ENCODE measurements at places on chromosomes 11 and 22.

GRCh38 chr11:34274712-34275398, 83.0 kb downstream of the ABTB2 start:
- DNase-seq, result no peak

DNA sequence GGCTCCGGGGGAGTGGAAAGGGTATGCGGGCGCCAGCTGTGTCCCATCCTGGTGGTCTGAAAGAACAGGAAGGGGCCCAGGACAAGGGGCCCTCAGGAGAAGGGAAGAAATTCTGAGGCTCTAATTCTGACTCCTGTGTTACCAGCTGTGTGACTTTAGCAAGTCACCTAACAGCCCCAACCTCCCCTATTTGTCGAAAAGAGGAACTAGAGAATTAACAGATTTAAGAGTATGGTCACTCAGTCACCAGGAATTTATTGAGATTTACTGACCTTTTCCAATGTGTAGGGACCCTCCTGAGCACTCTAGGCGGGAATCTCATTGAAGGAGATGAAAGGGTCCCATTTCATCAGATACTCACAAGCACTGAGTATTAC, 14.6 kb downstream of the RPS6KA4 start:
- DNase-seq, result no peak

DNA sequence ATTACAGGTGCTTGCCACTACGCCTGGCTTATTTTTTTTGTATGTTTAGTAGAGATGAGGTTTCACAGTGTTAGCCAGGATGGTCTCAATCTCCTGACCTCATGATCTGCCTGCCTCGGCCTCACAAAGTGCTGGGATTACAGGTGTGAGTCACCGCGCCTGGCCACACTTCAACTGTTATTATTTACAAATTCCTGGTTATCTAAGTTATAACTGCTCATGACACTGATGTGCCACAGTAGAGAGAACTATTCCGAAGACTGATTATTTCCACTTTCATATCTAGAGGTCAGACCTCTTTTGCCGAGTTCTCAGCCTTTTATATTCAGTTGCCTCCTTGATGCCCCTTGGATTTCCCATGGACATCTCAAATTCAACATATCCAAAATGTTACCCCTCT, 3.9 kb upstream of the NUP160 start:
- DNase-seq, result no peak

DNA sequence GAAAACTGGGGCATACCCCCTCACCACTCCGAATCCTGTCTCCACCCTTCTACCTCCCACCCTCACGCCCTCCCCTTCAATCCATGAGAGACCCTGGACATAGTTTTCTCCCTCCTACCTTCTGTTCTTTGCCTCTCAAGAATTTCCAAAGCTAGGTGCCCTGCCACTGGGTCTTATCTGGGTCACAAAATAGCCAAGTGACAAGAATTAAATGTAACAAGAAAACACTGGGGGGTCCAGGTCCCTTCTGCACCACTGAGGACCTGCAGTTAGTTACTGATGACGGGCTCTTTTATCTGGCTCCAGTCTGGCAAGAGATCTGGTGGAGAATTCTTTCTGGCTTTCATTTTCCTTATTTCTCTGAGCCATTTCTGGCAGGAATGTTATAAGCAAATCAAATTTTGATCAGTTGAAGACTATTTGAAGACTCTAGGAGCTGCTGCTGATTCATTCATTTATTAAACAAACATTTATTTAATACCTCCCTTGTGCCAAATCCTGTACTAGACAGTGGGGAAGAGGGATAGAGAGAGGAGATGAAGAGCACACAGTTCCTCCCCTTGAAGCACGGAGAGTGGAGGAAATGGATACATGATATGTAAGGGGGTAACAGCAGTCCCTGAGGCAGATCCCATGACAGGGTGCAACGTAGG, 135.2 kb downstream of the RRAS2 start:
- DNase-seq, result no peak

DNA sequence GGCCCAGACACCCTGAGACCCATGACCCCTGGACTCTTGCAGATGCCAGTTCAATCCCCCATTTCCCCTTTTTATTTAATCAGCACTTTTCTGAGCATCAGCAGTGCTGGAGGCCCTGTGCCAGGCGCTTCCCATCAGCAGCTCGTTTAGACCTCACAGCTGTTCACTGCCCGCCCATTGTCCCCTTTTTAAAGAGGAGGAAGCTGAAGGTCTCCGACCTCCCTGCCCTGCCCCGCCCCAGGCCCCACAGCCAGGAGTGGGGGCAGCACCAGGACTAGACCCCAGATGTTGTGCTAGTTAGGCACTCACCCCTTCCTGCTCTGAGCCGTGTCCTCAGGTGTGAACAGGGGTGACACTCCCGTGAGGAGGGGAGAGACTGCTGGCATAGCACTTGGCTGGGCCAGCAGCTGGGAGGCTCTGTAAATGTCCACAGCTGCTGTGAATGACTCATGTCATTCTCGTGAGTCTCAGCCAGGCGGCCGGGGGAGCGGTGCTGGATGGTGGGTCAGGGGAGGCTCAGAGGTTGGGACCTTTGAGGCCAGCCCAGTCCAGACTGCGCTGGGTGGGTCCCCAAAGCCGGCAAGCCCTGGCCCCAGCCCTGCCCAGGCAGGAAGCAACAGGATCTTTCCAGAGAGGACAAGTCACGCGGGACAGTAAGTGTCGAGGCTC, 19.9 kb downstream of the EMID1 start:
- peak; percentile 52 for DNase-seq

DNA sequence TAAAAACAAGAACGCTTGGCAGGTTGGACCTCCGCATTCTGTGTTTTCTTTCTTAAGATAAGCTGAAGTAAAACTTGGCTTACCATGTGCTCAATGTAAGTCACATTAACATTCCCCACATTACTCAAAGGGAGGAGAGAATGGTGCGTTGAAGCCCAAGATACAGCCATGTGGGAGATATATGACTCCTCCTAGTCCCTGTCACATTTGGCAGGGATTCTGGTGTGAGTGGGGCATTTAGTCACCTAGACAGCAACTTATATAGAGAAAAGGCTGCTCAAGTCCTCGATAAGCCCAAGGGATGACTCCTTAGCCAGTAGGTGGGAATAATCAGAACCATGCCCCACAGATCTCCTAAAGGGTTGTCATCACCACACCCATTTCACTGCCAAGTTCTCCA, 4.6 kb downstream of the PRSS23 start:
- DNase-seq, result no peak

DNA sequence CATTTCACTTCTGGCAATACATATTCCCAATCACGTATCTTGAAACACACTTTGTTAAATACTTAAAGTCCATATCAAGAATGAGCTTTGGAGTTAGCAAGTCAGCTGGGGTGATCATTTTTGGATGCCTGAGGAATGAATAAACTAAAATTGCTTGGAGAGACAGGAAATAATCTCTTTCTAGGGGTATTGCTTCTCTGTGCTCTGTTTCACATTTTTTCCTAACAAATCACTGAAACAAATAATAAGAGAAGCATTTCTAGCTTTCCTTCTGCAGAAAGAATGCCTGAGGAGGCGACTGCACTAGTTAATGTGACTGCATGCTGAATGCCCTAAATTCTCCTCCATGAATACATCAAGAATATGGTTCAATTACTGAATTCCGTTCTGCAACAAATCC, 541.4 kb upstream of the CCDC90B start:
- DNase-seq, result no peak

GRCh38 chr22:27803841-27804415, 2.4 kb upstream of the MN1 start:
- DNase-seq, result no peak

DNA sequence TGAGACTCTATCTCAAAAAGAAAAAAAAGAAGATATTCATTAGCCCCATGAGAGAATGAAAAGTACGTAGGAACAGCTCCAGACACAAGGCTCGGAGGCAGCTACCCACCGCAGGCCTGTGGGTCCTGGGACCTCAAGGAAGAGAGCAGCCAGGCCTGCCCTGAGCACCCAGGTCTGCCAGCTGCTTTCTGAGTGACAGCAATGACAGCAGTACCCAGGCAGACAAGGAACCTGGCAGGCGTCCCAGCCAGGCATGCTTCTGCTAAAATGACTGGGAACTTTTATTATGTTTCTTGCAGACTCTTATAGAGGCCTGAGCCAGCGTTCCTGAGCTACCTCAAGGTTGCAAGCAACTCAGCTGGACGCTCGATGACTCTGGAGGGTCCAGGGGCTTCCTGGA, 31.6 kb downstream of the CPT1A start:
- no peak for DNase-seq

GRCh38 chr11:69002570-69003231, 10.3 kb downstream of the MRGPRF start:
- no peak for DNase-seq

GRCh38 chr11:12540913-12541582, 133.2 kb upstream of the TEAD1 start:
- no peak for DNase-seq

DNA sequence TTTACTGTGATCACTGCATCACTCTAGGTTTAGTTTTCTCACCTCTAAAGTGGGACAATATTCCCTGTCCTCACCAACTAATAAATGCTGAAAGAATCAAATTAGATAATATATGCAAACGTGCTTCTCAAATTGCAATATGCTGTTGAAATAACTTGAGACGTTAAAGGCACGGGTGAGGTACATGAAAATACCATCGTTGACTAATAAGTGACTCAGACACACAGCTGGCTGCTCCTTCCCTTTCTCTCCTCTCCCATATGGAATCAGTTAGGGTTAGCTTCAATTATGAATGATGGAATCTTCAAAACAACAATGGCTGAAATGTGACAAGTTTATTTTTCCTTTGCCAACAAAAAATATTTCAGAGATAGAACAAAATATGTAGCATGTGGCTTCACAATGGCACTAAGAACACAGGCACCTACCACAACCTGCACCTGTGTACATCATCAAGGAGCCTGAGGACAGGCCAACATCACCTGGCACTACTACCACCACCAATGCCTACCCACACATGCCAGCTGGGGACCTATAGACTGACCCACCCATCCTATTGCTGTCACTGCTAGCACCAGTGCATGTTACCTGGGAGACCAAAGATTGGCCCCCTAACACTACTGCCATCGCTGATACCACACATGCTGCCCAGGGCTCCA, 13.7 kb downstream of the GDPD4 start:
- DNase-seq, result no peak

GRCh38 chr11:46808799-46809431, 37.2 kb downstream of the CKAP5 start:
- no peak for DNase-seq

GRCh38 chr11:116731097-116731761, 41.6 kb downstream of the BUD13 start:
- DNase-seq, result peak; percentile 73

DNA sequence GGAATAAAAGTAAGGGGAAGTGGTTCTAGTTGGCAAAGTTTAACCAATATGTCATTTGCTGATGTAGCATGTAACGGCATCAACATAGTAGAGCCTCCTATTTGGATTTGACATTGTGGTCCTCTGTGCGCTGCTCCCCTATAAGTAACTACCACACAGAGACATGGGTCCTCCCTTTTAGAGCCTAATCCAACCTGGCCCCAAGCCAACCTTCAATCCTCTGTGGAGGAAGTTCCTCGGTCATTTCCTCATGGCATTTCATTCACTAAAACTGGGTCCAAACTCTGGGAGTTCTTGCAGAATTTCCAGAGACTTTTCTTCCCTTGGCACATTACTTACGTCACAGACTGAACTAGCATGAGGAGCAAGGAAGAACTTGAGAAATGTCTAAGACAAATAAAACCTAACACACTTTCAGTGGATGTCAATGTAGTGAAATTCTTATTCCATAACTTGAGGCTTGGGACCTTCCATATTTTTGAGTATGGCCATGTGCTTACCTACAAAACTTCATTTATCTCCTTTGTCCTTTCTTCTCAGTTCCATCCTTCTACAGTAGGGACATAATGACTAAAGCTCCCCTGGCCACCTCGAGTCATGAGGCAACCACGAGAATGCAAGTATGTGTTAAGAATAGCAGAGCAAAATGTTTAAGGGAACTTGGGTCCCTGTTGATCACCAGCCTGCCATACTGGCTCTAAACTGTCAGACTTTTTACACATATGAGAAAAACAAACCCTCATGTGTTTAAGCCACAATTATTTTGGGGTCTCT, 34.7 kb downstream of the MMP20 start:
- no peak for DNase-seq

DNA sequence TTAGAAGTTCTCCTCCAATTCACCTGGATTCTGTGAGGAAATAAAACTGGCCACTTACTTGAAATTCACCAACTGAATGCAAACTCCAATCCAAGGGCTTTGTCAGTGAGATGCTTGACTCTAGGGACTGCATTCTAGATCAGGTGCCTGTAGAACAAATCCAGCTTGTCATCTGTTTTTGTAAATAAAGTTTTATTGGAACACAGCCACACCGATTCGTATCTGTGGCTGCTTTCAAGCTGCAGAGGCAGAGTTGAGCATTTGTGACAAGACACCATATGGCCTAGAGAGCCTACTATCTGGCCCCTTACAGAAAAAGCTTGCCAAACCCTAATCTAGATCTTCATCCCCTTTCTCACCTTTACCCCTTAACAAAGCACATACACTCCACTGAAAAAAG, 82.3 kb downstream of the BTBD10 start:
- no peak for DNase-seq

GRCh38 chr22:32204040-32204855, 625 bp downstream of the RFPL2 start:
- no peak for DNase-seq

GRCh38 chr11:125072218-125072960, 9.3 kb downstream of the SLC37A2 start:
- no peak for DNase-seq

DNA sequence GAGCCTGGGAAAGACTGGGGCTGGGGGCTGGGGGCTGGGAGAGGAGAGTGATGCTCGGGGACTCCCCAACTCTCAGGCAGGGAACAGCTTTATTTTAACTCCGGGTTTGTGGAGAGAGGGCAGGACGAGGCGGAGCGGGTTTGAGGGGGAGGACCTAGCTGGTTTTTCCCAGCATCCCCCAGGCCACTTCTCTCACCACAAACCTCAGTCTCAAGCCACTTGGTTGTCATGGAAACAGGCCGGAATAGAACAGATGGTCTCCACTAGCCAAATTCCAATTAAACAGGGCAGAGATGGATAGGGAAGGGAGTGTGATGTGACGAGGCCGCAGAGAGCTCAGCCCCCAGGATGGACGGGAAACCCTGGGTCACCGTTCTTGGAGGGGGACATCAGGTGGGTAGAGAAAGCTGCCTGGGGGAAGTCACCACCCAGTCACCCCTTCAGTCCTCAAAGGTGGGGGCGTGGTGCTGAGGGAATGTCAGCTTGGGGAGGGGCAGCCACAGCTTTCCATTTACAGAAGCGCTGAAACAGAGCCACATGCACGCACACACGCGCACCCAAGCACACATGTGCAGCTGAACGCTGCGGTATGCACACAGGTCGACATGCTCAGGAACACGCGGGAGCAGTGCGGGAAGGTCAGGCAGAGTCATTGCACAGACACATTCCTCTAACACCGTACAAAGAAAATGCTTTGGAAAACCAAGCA, 19.2 kb downstream of the NECTIN1 start:
- DNase-seq, result peak; percentile 77

DNA sequence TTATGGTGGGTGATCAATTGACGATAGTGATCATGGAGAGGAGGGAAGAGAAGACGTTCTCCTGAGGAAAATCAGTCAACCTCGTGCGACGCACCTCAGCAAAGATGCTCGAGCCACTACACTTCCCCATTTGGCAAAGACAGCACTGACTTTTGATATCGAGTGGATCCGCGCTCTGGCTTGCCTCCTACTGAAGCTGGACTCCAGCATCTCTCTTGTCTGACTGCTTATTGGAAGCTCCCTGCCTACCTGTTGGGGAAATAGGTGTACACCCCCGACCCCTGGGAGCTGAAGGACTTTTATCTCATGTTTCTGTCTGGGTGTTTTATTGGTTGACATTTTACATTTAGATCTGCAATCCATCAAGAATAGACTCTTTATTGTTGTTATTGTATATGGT, 476.8 kb upstream of the B3GAT1 start:
- no peak for DNase-seq

Measured in glutamatergic neuron (in vitro differentiated cells).